ENCODE measurements at places on chromosomes 6 and 20. TPM values are rescaled to one million over a fixed set of nuclear protein-coding genes. Genes with fewer than 3 reads are reported as not detected.

DNA sequence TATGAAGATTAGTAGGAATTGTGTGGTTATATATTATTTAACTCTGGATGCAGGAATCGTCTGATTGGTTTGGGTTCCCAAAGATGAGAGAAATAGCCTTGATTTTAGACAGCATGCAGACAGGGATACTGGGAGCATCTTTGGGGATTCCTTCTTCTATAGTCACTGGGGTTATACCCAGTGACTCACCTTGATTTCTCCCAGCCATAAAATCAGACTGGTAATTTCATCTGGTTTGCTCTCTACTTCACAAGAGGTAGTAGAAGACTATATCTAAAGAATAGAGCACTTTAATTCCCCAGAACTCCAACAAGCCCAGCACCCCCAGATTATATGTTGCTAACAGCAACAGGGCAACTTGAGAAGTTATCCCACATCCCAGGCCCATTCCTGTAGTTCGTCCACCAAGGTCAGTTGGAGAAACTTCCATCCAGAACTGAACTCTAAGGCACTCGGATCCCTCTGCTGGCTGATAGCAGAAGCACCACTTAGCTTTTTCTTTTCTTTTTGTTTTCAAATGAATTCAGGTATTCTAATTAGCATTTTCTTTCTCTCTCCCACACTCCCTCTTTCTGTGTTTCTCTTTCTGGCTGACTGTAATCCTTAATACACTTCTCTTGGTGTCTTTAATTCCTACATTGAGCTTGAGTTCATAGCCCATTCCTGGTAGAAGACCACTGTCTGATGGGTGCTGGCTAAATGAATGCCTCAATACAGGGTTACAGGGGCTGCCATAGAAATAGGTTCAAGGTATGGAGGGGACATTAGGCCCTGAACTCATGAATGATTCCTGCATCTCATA lies 20.4 kb upstream of the EFHC1 start:
- DNase-seq, result peak; percentile 57

DNA sequence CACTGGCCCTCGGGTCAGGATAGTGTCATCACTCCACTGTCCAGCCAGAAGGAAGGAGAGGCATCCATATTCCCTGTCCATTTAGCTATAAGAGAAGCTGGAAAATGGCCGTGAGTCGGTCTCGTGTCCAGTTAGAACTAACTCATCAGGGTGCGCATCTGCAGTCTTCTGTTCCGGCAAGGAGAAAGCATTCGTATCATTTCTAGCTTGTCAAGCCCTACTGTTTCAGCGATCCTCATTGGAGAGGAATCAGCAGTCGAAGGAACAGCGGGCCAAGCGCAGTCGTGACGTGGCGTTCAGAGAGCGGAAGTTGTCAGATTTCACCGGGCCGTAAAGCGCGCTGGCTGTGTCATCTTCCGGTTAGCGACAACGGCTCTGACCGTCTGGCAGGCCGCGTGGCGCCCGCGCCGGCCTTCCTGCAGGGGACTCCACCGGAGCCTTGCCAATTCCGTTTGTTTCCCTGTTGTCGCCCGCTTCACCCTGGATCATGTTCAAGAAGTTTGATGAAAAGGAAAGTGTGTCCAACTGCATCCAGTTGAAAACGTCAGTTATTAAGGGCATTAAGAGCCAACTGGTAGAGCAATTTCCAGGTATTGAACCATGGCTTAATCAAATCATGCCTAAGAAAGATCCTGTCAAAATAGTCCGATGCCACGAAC lies 32.9 kb downstream of the HM13 start:
- DNase-seq, result no peak

DNA sequence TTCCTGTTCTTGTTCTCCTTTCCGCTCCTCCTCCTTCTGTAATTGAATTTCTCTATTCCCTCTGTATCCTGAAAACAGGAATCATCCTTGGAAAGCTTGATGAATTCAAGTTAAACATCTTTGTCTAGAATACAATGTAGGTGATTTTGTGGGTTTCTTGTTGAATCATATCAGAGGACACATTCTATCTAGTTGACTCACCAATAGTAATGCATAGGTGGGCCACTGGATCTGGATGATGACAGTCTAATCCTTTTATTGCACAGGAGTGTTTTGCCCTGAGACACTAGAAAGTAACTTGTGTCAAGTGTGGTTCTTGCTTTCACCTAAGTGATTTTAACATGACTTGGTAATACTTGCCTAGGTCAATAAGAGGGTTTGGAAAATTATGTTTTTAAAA lies 164.3 kb downstream of the RFPL4B start:
- peak; percentile 46 for DNase-seq

DNA sequence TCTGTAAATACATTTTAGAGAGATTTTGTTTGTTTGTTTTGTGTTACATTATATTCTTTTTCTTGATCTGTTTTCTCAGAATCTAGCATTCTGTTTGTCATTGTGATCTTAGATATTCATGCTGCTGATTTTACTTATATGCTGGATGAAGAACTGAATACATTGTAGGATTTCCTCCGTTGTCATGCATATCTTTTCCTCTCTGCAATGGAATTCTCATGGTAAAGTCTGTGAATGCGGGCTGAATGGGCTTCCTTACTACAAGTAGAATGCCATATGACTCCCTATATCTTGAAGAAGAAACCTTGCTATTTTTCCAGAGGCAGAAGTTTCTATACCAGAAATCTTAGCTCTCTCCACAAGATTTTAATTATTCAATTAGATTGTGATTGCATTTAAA lies 2.4 kb upstream of the DEFB114 start:
- no peak for DNase-seq

The MYLIP gene
- 1.4 TPM for polyA plus RNA-seq

The FITM2 gene
- polyA plus RNA-seq, result 2.3 TPM

DNA sequence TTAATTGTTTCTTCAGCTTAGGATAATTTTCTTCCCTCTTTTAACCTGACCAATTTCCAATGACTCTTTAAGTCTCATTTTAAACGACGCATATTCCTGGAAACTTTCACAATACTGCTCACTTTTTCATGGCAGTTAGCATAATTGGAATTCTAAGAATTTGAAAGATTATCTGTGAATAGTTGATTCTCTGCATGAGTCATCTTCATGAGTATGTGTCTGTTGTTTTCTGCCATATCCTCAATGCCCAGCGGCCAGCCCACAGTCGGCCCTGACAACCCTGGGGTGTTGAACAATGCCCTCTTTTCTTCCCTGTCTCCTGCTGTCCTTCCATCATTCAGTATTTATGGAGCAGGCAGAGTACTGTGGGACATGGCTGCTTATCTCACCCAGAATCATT lies 554.2 kb downstream of the CDH26 start:
- peak; percentile 61 for DNase-seq

The LRRN4 gene
- polyA plus RNA-seq, result 1.5 TPM

DNA sequence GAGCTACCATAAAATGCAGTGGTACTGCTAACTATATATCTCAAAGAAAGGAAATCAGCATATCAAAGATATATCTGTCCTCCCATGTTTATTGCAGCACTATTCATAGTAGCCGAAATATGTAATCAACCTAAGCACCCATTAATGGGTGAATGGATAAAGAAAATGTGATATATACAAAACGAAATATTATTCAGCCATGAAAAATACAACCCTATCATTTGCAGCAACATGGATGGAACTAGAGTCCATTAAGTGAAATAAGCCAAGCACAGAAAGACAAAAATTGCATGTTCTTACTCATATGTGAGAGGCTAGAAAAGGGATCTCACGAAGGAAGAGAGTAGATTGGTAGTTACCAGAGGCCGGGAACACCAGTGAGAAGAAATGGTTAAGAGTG lies 126.1 kb downstream of the PDE10A start:
- DNase-seq, result no peak

The PLN gene
- polyA plus RNA-seq, result not detected

- no peak for DNase-seq
These were observed 23.7 kb downstream of the SPATA2 start for GRCh38 chr20:49891476-49892110.

DNA sequence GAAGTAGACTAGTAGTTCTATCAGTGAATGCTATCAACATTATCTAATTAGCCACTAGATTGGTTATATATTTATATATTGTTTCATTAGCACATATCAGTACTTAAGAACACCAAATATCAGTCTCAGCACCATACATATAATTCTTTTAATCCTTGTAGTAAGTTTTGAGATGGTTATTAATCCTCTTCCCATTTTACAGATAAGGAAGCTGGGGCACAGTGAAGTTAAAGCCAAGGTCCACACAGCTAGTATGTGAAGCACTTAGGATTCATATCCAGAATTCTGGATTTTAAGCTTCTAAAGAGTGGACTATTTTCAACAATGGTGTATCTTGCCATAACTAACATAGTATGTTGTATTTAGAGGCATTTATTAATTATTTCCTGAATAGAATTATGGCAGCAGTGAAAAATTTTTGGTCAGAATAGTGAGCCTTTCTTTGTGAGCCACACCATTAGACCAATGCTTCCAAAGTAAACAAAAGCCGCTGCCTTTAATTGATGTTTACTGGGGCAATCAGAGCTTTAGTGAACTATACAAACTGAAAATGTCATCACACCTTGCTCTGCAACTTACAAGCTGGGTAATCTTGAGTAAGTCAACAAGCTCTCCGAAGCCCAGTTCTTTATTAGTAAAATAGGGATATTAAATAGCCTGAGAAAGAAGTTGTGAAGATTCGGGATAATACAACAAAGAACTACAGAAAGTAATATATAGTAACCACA lies 41.9 kb upstream of the HBS1L start:
- DNase-seq, result no peak

DNA sequence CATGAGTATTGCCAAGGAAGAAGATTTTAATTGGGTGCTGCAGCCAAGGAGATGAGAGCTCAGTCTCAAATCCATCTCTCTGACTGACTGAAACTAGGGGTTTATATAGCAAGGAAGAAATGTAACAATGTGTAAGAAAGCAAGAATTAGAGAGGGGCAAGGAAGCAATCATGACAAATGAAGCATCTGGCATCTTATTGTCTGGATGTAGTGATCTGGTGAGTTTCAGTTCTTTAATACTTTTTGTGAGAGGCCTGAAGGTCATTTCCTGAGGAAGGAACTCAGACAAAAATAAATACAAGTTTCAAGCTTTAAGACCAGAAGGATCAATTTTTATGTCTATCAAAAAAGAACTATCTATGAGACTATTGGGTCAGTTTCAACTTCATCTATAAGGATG lies 64.2 kb downstream of the HTR1E start:
- no peak for DNase-seq

- no peak for DNase-seq
These were observed 10.3 kb downstream of the MTO1 start for GRCh38 chr6:73471686-73472290.

DNA sequence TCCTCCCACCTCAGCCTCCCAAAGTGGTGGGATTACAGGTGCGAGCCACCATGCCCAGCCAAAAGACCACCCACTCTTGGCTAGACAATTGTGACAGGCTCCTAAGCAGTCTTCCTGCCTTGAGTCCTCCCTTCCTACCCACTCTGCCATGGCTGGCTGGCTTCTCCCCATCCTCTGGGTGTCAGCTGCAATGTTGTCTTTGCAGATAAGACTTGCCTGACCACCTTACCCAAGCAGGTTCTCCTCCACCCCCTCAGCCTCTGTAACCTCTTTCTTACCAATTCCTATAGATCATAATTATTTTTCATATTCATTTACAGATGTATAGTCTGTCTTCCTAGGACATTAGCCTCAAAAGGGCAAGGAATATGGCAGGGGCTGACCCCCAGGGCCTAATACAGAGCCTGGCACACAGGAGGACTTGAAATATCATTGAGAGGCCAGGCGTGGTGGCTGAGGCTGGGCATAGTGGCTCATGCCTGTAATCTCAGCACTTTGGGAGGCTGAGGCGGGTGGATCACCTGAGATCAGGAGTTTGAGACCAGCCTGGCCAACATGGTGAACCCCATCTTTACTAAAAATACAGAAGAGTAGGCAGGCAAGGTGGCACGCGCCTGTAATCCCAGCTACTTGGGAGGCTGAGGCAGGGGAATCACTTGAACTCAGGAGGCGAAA lies 28.7 kb upstream of the SPAG4 start:
- no peak for DNase-seq

- peak; percentile 55 for DNase-seq
These were observed 51.0 kb downstream of the SSR1 start for GRCh38 chr6:7261852-7262461.

DNA sequence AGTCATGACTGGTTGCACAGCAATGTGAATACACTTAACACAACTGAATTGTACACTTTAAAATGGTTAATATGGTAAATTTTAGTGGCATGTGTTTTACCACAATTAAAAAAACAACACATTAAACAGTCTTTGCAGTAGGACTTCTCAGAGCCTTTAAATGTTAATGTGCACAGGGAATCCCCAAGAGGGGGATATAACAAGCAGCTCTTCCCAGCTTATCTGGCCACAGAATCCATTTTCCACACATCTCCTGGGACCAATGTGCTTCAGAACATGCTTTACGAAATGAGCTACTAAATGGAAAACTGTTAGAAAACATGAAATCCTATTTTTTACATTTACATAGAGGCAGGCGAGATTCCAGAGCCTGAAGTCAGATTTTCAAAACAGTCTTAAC lies 44.4 kb downstream of the FYN start:
- DNase-seq, result no peak

GRCh38 chr20:63441136-63442099 lies 31.0 kb downstream of the KCNQ2 start:
- DNase-seq, result no peak

- no peak for DNase-seq
These were observed 85.4 kb downstream of the ZMYND8 start for GRCh38 chr20:47271046-47271615.

- no peak for DNase-seq
These were observed 360.1 kb upstream of the CHD6 start for GRCh38 chr20:41978246-41978790.

DNA sequence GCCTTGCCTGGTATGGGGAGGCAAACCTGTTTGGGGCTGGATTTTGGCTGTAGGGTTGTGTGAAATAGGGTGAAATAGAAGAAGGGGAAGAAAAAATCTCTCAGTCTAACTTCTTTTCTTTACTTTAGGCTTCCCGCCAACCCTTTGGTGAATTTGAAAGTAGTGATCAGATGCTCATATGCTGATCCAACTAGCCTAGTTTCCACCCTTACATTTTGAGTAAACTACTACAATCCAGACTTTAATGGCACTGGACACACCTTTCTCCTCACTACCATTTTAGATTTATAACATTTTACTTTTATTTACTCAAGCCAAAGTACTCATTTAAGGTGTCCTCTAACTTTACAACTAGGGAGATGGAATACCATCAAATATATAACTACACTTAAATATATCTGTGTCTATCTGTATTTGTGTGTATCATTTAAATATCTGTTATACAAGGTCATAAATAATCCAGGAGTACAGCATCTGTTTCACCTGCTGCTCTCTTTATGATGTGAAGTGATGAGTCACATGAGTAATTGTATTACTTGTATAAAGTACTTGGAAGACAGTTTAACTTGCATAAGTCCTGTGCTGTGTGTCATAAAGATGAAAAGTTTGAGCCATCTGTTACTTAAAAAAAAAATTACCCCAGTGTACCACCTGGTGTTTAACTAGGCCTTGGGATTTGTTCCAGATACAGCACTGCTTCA lies 172.1 kb downstream of the CDKAL1 start:
- DNase-seq, result peak; percentile 52

The GJA10 gene
- not detected for polyA plus RNA-seq

The IL17F gene
- not detected for polyA plus RNA-seq

- DNase-seq, result no peak
These were observed 55.9 kb upstream of the C20orf144 start for GRCh38 chr20:33606118-33606771.

GRCh38 chr6:26249707-26249956 lies 115.4 kb upstream of the BTN3A2 start:
- no peak for DNase-seq

GRCh38 chr6:122040261-122040660 lies 359.2 kb upstream of the HSF2 start:
- DNase-seq, result no peak

The ZSCAN23 gene
- not detected for polyA plus RNA-seq

GRCh38 chr6:166471797-166472260 lies 89.1 kb upstream of the MPC1 start:
- DNase-seq, result no peak

The BAG2 gene
- polyA plus RNA-seq, result 0.82 TPM
